ENCODE measurements at places on chromosomes 1 and 21.

DNA sequence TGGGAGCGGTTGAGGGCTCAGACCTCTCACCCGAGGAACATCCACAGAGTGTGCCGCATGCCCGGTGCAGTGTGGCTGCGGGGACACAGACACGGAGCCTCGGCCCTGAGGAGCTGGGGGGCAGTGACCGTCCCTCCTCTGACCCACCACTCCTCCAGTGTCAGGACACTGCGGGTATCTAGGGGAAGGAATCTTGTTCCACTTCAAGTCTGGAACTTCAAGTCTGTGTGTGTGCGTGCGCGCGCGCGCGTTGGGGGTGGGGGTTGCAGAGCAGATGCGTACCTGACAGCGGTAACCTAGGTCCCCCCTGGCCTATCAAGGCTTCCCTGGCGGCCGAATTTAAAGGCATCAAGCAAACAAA, 17.3 kb downstream of the PCSK9 start:
- DNase-seq, result no peak

- no peak for DNase-seq
Observed at GRCh38 chr1:225940385-225941151, 452 bp downstream of the LEFTY2 start.

- DNase-seq, result no peak
Observed at GRCh38 chr1:32883338-32884031, 2.8 kb upstream of the HPCA start.

GRCh38 chr1:159902541-159902940, 2.6 kb upstream of the CFAP45 start:
- no peak for DNase-seq

- no peak for DNase-seq
Observed at GRCh38 chr1:39672551-39672947, 642 bp upstream of the NT5C1A start.

DNA sequence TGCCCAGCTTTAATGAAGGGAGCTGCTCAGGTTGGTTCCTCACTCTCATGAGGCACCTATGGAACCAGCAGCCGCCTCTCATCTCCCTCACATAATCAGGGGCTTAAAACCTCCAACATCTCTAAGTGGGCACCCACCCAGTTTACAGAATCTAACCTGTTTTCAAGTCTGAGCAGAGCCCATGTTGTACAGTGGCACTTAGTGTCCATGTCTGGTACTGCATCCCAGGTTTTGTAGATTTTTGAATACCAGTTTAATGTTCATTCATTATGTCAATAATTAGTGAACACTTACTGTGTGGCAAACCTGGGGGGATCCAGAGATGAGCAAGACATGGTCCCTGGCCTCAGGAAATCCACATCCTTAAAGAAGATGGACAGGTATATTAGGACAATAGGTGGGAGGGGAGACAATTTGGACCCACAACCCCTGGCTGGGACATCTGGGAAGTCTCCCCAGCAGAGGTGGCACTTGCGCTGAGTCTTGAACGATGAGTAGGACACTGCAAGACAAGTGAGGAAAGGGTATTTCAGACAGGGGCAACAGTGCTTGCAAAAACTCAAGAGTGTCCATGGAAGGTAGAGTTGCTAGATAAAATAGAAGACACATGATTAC, 83.3 kb downstream of the LACTBL1 start:
- DNase-seq, result no peak

DNA sequence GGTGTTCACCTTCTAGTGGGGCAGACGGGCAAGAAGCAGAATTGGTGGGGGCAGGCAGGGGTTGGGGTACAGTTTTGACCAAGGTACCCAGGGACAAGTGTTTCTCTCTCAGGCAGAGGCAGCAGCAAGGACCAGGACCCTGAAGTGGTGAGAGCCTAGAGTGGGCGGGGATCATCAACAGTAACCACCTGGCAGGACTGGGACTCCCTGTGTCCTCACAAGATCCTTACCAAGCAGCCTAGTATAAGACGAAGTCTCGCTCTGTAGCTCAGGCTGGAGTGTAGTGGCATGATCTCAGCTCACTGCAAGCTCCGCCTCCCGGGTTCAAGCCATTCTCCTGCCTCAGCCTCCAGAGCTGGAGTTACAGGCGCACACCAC, 3.2 kb upstream of the NADK start:
- DNase-seq, result no peak

GRCh38 chr21:38989379-38989744, 183.6 kb downstream of the ETS2 start:
- no peak for DNase-seq

- DNase-seq, result no peak
Observed at GRCh38 chr1:201259476-201260235, 23.6 kb upstream of the PKP1 start.

- no peak for DNase-seq
Observed at GRCh38 chr1:153032677-153033308, 1.8 kb downstream of the SPRR1B start.

DNA sequence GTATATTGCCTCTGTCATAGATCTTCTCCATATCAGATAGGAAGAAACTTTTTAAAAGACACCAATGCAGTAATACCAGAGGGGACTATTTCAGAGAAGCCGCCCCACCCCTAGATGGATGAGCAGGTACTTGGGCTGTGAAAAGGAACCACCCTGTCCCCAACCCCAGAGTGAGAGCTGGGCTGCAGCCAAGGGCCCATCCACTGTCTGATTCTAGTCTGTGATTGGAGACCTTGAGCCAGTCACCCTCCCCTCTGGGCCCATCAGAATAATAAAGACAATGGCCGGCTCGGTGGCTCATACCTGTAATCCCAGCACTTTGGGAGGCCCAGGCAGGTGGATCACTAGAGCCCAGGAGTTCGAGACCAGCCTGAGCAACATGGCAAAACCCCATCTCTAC, 5.0 kb downstream of the CLEC20A start:
- DNase-seq, result no peak

DNA sequence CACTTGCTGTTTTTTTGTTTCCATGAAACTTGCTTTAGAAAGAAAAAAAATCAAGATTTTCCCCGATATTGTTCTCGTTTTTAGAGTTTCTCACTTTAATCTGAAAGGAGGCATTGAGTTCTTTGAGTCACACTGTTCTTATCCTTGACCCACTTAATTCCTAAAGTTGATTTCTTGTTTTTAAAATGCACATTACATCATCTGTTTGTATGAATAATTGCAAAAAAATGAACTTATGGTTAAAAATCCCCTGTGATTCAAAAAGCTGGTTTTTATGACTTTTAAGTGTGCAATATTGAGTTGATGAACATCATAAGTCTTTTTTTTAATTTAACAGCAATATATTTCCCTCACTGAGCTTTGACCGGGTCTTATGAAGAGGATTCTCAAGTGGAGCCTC, 131.6 kb downstream of the SNX7 start:
- DNase-seq, result no peak

GRCh38 chr1:34478515-34479076, 276.3 kb upstream of the GJB5 start:
- DNase-seq, result no peak

DNA sequence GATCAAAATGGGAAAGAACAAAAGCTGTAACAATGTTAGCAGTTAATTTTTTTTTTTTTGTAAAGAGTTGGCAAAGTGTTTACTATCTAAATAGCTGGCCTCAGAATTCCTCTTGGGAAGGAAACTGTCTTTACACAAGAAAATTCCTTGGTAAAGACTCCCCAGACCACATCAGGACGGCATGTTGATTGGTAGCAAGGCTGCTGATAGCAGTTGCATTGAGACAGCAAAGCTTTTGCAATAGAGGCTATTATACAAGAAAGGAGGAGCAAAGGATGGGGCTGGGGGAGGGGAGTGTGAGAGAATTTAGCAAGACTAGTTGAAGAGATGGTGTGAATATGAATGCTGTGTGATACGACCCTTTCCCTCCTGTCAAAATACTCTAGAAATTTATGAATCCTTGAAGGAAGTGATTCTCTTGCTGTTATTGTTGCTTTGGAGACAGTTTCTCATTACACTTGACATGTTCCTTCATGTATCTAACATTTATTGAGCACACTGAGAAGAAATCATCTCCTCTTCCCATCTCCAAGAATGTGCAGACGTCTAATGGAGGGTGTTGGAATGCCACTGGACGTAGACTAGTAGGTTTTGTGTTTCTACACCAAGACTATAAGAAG, 355.6 kb downstream of the SIPA1L2 start:
- no peak for DNase-seq

- no peak for DNase-seq
Observed at GRCh38 chr1:1763657-1764621, 14.3 kb downstream of the NADK start.

GRCh38 chr21:45532826-45533360, 9.3 kb downstream of the SLC19A1 start:
- DNase-seq, result no peak

DNA sequence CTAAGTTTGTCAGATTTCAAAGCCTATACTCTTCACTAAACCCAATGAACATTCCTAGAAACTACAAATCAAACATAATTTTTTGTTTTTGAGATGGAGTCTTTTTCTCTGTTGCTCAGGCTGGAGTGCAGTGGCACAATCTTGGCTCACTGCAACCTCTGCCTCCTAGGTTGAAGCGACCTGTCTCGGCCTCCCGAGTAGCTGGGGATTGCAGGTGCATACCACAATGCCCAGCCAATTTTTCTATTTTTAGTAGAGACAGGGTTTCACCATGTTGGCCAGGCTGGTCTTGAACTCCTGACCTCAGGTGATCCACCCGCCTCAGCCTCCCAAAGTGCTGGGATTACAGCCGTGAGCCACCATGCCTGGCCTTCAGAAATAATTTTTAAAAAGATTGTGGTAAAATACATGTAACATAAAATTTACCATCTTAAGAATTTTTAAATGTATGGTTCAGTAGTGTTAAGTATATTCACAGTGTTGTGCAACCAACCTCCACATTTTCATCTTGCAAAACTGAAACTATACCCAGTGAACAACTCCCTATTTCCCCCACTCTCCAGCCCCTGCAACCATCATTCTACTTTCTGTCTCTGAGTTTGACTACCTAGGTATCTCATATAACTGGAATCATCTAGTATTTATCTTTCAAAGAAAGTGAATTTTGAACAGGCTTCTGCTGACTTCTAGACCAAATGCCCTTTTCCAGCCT, 2.7 kb upstream of the CFAP141 start:
- DNase-seq, result no peak

- peak; percentile 25 for DNase-seq
Observed at GRCh38 chr1:24201941-24202440, 14.9 kb upstream of the IFNLR1 start.

Measured in activated T-cell treated with anti-CD3 and anti-CD28 coated beads for 1 hour (primary cell).